SW 1271 (cell line): ENCODE measurements at places on chromosomes 4 and X.

- DNase-seq: no peak
Measured at GRCh38 chr4:184812651-184813181, 13.1 kb downstream of the ACSL1 start.

DNA sequence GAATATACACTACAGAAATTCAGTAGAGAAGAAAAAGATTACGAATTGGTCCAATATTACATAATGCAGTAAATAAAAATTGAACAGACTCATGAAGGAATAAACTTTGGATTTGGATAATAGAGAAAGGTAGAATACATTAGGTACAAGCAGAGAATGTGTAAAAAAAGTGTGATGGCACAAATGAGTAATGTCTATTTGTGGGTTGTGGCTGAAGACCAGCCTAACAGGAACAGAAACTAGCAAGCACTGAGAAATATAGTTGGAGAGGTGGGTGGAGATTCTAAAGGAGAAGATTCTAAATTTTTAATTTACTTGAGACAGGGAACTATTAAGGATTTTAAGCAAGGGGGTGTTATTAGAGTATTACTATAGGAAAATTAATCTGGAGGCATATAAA lies 15.2 kb upstream of the CLOCK start:
- DNase-seq: no peak

DNA sequence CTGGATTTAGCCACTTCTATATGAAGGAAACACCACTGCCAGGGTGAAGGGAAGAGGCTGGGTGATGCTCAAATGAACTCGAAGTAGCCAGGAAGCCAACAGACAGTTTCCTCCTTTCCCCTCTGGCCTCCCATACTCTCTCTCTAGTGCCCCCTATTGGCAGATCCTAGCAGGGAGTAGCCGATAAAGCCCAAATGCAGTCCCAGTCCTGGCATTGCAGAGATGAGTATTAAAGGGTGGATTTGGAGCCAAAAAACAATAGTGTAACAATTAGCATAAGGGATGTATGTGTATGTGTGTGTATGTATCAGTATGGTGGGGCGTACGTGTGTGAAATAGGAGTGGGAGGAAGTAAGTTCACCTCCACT lies 213.8 kb upstream of the LDB2 start:
- DNase-seq: no peak

GRCh38 chr4:137283737-137284136 lies 248.6 kb downstream of the PCDH18 start:
- no peak for DNase-seq

DNA sequence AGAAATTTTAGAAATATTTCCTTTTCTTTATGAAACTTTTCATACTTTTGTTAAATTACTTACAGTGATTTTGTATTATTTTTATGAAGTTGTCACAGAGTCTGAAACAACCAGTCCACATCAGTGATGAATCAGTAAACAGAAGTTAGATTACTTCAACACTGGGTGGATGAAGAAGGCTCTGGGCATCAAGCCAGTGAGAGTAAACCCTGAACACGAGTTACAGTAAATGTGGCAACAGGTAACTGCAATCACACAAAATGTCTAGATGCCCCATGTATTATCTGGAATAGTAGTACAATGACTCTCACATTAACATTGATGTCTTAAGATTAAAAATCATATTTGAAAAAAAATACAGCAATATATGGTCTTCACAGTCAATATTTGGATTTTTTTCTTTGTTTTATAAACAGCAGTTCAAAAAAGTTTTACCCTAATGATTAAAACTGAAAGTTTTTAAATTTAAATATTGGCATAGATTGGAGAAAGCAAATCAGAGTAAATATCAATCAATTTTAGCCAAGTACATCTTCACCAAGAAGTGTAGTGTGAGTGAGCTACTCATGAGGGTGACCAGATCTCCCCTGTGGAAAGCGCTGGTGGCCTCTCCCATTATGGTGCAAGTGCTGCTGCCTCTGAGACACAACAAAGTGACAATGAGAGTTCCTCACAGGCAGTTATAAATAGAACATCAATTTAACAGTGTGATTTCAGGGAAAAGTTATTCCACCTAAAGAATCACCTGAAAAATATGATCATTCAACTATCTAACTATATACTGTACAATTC lies 63.2 kb upstream of the UGT2B7 start:
- DNase-seq: no peak

GRCh38 chrX:148424570-148424969 lies 75.8 kb upstream of the AFF2 start:
- no peak for DNase-seq

- DNase-seq: no peak
Measured at GRCh38 chr4:142285222-142285583, 560.9 kb downstream of the INPP4B start.

DNA sequence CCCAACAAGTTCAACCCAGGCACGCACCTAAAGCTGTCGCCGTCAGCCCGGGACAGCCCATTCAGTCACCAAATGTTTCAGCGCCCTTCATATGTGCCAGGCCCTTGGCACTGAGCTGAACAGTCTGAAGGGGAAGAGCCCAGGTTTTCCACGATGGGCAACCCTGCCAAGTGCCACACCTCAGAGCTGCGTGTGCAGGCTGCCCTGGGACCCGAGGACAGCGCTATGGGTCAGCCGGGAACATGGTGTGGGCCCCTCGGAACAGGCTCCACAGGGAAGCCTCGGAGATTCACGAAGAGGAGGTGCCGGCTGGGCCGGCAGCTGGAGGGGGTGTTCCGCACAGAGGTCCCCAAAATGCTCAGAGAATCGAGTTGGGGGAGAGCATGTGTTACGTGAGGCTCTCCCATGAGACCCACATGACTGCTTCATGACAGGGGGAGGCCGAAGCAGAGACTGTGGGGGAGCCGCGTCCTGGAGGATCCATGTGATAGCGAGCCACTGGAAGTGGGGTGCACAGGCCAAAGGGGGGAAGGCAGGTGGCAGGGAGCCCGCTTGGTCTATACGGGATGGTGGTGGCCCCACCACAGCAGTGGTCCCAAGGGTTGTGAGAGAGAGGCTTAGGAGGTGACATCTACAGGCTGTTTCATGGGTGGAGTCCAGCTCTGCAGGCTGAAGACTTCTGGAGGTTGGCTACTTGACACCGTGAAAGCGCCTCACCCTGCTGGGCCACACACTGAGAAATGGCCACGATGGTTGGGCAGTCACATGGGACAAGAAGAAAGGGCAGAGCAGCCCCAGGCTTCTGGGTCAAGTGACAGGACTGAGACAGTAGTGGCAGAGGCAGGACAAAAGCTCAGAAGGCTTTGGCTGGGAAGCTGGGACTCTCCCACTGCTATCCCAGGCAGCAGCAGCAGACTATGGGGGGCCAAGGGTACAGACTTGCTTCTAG lies 14.2 kb downstream of the BCAP31 start:
- no peak for DNase-seq

GRCh38 chrX:90040807-90041206 lies 119.1 kb downstream of the TGIF2LX start:
- no peak for DNase-seq

DNA sequence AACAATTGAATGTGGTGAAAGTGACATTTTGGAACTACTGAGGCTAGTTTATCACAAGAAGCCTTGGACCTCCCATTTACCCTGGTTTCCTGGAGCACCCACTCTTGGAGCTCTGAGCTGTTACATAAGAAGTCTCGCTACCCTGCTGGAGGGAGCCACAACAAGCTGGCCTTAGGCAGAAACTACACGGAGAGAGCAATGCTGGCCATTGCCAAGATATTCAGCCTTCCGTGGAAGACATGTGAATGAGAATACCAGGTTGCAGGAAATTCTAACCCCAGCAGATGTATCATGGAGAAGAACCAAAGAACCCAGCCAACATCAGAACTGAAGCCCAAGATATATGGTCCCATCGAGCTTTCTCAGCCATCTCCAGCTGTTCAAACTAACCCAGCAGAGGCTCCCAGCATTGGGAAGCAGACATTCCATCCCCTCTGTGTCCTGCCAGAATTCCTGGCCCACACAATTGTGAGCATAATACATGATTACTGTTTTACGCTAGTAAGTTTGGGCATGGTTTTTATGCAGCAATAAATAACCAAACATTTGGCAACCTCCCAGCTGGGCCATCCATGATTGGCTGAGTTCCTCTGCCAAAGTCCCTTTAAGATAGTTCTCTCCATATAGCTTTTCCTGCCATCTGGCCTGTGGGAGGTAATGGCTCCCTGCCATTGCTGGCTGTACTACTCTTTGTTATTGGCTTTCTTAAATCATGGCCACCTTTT lies 17.9 kb upstream of the PDE5A start:
- DNase-seq: no peak

GRCh38 chrX:117957128-117957527 lies 159.5 kb downstream of the KLHL13 start:
- no peak for DNase-seq

DNA sequence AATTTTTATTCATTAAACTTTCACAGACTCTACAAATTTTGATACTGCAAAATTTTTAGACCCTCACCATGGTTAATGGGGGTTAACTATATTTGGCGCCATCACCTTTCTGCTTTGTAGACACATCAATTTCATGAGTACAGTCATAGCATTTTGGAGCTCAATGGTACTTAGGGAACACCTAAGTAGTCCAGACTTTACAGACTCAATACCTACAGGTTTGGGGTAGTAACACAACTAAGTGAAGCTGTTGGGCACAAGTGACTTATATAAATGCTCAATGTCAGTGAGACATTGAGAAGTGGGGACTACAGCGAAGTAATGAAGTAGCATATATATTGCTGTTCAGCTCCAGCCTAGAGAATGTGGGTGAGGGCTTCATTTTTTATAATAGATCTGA lies 7.5 kb downstream of the GPRIN3 start:
- no peak for DNase-seq

- no peak for DNase-seq
Measured at GRCh38 chrX:134184936-134185335, 52.0 kb upstream of the CCDC160 start.

DNA sequence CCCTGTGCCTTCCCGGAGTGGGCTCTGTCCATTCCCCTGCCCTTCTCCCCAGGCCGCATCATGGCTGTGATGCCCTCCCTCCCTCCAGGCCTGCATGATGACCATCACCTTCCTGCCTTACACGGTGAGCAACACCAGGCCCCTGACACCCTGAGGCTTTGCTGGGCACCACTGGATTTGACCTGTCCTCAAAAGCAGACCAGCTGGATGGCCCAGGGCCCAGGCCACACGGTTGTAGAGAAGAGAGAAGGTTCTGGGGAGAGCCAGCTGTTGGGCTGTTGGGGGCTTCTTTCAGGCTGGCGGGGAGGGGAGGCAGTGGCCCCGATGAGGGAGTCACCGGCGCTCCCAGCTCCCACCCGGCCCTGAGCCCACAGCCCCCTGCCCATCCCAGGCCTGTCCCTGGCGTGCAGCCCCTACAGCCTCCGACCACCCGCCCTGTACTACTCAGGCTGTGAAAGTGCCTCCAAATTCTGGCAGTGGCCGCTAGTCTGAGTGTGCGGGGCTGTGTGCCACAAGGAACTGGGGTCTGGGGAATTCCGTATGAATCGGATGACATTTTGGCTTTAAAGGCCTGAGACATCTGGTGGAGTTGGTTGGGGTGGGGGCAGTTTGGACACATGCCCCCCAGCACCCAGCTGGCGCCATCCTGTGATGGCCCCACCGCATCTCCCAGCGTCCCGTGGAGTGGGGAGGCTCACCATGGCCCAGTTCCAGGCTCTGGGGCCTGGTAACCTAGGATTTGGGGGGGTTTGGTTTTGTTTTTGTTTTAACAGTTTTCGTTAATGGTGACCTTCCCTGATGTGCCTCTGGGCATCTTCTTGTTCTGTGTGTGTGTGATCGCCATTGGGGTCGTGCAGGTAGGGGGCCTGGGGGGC lies 19.6 kb downstream of the TMEM175 start:
- DNase-seq: no peak

DNA sequence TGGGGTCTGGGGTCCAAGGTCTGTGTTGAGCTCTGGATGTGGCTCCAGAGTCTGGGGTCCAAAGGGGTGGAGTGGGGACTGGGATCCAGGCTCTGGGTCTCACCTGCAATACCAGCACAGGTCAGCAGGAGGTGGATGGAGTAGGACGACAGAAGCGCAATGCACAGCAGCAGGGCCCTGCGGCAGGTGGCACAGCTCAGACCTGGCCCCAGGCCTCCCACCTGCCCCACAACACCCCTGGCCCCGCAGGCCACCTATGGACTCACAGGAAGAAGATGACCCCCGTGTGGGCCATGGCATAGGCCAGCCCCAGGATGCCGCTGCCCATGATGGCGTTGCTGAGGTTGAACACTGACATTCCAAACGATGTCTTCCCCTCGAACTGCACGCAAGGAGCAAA lies 3.4 kb downstream of the SLC38A5 start:
- DNase-seq: no peak

GRCh38 chr4:7761312-7761711 lies 178.3 kb downstream of the AFAP1 start:
- no peak for DNase-seq

DNA sequence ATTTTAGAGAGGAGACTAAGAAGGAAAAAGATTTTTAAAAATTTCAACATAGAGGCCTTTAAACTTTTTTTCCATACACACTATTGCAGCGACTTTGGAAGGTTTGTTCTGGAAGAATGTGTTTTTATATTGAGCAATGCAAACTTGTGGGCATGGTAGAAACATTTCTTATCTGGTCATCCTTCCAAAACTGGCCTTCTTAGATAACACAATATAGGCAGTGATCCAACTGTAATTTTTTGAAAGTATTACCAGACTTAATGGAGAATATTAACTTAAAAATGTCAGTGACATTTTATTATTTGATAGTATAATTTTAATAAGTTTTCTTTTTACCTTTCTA lies 25.6 kb downstream of the FHDC1 start:
- no peak for DNase-seq

GRCh38 chr4:93688978-93689377 lies 139.6 kb upstream of the ATOH1 start:
- no peak for DNase-seq

DNA sequence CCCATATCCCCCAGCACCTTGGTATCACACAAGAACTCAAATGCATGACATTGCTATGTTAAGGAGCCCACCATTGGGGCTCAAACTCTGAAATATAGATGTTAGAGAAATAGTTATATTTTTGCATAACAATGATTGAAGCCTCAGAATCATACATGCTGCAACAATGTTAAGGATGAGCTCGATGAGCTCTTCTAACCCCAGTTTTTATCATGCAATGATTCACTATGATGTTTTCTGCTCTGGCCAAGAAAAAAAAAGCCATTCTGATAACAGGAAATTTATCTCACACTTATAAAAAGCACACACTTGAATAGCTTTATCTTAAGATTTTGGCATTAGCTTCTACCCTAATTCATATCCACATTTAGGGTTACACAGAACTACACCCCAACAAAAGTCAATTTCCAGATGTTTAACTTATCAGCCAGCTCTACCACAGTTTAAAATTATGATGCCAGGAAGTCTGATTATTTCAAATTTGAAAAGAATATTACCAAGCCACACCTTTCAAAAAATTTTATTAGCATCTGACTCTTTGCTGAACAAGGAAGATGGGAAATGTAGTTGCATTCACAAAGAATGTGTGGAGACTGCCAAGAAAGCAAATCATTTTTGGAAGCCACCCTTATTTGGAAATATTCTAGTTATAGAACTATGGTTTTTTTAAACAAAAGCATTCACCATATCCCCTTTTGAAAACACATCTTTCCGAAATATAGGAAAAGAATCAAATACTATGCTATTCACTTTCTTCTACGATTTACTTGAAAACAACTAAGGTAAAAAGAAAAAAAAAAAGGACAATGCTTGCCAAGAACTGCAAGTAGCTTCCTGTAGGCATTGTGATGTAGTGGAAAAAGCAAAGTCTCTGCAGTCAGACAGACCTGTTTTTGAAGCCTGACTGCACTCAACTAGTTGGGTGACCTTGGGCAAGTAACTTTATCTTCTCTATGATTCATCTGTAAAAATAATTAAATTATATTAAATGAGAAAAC lies 100.8 kb upstream of the PLS3 start:
- DNase-seq: no peak
